ENCODE measurements at places on chromosomes 7 and 10. TPM values are rescaled to one million over a fixed set of nuclear protein-coding genes. Genes with fewer than 3 reads are reported as not detected.

DNA sequence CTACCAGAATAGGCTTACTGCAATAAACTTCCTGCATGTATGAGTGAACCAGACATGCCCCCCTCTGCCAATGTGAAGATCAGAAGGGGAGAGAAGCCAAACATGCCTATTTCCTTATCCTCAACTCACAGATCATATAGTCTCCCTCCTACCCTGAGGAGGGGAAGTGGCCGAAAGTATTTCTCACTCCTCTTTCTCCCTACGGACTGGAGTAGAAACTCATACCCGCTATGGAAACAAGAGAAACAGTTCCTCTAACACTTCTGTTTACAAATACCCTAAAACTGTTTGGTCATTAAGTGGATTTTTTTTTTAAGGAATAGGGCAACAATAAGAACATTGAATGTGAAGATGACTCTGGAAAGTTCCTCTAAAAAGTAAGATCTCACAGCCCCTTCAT, 31.4 kb downstream of the CCNJ start:
- no peak for DNase-seq

GRCh38 chr7:27709137-27710075, 30.6 kb upstream of the TAX1BP1 start:
- DNase-seq: no peak

- DNase-seq: no peak
These were observed 4.3 kb downstream of the TLX1 start for GRCh38 chr10:101135141-101136006.

GRCh38 chr7:45181991-45182855, 24.6 kb downstream of the RAMP3 start:
- DNase-seq: no peak

DNA sequence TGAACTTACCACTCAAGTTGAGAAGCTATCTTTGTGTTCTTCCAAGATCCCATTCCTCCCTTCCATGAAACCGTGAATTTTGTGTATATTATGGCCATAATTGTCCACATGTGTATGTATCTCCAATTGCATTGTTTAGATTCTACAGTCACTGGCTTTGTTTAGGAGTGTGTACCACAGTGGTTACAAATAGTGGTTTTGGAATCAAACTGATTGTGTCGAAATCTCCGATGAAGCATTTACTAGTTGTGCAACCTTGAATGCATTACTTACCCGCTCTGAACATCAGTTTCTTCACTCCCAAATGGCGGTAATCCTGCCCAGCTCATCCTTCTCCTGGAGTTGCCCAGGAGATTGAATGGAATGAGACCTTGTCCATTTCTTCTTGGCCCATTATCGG, 145.0 kb upstream of the ZNF32 start:
- DNase-seq: peak; percentile 25

DNA sequence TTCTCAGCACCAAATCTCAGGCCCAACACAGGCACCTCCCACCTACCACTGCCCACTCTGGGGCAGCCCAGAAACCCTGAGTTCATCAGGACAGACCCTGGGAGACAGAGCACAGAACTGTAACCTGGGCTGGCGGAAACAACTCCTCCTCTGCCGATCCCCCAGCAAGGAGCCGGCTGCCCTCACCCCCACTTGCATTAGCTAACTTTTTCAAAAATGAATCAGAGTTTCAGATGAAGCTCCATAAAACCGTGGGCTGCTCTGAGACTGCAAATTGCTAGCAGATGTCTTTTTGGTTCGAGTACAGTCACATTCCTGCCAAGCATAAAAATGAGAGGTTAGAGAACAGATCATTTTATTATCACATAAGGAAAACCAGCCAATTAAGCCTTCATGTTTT, 93.4 kb upstream of the PARD3 start:
- DNase-seq: no peak

The PIP gene
- total RNA-seq: not detected

The CFAP69 gene
- 0.51 TPM for total RNA-seq

The SPDYE11 gene
- not detected for total RNA-seq

All from epithelial cell of proximal tubule (primary cell).